ENCODE measurements at places on chromosomes 6 and 20.

DNA sequence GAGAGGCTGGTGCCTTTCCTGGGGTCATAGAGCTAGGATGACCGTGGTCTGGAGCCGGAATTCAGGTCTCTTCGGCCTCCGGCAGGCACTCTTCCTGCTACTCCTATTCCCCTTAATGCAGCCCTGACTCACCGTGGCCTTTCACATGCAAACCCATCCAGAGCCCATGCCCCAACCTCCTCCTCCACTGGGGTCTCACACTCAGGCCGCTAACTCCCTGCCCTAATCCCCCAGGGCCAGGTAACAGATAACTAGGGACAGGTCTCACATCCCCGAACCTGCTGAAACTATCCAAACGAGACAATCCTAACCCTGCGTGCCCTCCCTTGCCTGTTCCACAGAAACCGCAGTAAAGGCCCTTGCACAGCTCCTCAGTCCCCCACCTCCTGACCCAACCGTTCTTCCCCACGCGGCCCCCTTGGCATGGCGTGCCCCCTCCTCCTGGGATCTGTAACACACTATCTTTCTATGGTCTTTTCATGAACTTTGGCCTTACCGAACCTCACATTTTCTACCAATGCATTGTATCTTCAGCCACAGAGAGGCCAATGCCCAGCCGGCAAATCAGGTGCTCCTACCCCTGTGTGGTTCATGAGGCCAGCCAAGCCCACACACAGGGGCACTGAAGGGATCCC is 245.4 kb upstream of the EXOC2 start:
- no peak for DNase-seq

DNA sequence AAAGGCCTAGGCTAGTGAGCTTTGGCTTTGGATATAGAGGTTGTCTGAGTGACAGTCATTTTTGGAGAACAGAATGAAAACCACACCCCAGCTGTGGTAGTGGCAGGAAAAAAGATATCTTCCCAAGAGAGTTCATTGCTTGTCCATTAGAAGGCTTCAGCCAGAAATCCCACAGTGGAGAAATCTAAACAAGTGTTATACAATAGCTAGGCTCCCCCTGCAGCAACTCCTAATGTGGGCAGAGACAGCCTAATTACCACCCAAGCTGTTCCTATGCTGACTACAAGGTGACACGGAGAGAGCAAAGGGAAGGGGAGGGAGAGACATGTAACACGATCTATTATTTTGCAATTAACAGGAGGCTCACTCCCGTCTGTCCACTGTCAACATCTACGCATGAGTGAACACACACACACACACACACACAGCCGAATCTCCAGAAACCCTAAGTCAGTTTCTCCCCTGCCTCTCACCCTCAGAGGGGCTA is 147.5 kb upstream of the TCF21 start:
- peak; percentile 63 for DNase-seq

DNA sequence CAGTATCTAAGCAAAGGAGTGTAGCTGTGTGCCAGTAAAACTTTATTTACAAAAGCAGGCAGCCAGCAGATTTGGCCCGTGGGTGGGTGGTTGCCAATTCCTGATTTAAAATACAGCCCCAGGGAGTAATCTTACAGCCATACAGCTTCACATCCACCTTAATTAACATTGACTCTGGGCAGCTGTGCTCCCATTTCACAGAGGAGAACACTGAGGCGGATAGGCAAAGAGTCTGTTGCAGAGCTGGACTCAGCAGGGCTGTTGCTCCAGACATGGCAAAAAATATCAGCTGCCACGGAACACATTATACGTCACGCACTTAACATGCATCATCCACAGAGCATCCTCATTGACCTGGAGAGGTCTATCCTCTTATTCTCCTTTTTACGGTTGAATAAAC is 289.9 kb downstream of the DHX35 start:
- DNase-seq = no peak

DNA sequence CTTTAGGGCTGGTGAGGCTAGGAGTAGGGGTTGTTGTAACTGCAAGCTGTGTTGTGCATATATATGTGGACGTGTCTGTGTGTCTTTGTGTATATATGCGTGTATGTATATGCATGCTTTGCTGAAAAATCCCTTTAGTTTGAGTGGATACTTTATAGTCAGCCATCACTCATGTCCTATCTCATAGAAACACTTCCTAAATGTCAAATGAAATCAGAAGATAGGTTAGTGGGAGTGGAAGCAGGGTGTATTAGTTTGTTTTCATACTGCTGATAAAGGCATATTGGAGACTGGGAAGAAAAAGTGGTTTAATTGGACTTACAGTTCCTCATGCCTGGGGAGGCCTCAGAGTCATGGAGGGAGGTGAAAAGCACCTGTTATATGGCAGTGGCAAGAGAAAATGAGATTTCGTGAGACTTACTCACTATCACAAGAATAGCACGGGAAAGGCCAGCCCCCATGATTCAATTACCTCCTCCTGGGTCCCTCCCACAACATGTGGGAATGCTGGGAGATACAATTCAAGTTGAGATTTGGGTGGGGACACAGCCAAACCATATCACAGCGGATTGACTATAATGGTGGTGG is 131.1 kb downstream of the JARID2 start:
- no peak for DNase-seq

- DNase-seq = no peak
These were observed 231.5 kb upstream of the PLCB4 start for GRCh38 chr20:8837396-8837795.

GRCh38 chr6:73169633-73170032 is 55.7 kb downstream of the KHDC1L start:
- no peak for DNase-seq

DNA sequence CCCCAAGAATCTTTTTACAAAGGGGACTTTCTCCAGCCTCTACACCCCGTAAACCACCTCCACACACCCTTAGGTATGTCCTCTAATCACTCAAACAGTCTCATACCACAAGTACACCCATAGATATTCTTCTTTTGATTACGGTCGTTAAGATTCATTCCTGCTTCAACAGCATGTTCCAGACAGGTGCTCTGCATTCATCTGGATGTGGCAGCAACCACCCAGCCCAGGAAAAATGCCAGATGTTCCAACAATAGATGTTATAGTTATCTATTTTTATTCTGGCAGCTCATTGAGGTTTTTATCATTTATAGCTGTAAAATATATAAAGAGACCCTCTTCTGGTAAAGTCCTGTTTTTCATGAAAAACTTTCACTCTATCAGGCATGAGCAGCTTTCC is 60.7 kb downstream of the SIM1 start:
- DNase-seq = no peak

DNA sequence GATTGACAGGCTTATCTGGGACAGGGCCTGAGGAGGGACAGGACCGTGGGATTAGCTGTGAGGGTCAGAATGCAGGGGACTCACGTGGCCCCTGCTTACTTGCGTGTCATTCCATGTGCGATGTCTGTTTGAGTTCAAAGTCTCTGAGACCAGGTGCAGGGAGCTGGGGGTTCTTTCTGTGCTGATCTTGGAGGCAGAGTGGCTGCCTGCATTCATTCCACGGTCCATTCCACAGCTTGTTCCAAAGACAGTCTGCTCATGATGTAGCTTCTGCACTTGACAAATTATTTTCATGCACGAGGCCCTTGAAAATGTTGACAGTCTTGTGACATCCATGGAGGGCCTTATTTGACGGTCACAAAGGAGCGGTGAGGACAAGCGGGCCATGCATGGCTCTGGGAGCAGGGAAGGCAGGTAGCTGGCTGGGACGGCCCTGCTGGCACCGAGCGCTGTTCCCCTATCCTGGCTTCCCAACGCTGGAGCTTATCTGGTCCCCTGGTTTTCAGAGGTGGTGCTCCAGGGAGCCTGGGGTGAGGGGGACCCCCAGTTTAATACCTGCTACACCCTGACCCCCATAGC is 156.3 kb upstream of the RNF24 start:
- DNase-seq = no peak

DNA sequence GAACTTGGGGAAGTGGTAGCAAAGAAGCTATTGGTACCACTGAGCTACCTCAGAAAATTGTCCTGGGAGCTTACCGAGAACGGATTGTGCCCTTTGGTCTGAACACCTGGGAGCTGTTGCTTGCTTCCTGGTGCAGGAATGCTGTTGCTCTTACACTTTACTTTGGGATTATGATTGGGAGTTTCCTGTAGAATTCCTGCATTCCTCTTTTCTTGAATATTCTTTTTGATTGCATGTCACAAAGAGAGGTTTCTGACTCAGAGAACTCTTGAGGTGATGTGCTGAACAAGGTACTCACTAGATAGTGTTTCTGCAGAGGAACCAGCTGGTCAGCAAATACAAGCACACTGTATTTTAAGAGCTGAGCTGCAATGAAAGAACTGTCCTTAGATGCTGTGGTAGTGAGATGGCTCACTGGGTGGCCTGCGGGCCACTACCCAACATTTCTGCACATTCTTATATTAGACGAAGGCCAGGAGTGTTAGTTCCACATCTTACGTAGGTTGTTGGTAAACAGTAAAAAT is 35.0 kb downstream of the LRRC1 start:
- DNase-seq = no peak

- no peak for DNase-seq
These were observed 3.2 kb downstream of the CD40 start for GRCh38 chr20:46121184-46121930.

- peak; percentile 20 for DNase-seq
These were observed 298.6 kb downstream of the SYNE1 start for GRCh38 chr6:152338335-152339125.

DNA sequence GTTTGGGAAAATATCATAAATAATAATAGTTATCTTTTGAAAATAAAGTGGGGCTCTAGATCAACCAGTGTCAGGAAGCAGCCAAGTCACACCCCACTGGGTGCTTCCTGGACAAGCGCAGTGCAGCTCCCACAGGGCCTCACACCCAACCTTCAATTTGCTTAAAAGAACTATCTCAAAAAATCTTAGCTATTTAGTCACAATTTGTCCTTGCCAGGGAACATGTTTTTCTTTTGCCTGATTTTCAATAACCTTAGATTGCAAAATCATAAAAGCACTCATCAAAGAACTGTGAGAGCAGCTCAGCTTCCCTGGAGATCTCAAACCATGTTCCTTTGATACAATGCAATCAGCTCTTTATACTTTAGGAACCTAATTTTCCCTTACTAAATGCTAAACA is 1.6 kb upstream of the NCOA7 start:
- no peak for DNase-seq

GRCh38 chr6:37491830-37492208 is 7.9 kb downstream of the CCDC167 start:
- no peak for DNase-seq

- no peak for DNase-seq
These were observed 107.3 kb upstream of the SNX9 start for GRCh38 chr6:157715728-157716164.

- DNase-seq = no peak
These were observed 199.6 kb downstream of the ISM1 start for GRCh38 chr20:13420625-13421024.

DNA sequence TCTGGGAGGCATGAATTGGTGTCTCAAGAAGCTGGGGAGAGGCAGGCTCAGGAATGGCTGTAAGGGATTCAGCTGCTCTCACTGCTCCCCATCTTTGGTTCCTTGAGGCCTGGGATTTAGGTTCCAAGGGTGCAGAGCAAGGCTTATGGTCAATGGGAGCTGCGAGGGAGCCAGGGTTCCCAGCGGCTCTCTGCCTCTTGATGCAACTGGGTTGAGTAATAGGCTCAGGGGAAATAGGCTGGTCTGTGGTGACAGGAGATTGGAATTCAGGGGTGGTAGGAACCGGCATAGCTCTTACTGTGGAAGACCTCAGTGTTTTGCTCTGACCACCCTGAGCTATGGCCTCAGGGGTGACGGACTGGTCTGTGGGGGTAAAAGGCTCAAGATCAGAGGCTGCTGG is 13.0 kb upstream of the NRM start:
- no peak for DNase-seq

DNA sequence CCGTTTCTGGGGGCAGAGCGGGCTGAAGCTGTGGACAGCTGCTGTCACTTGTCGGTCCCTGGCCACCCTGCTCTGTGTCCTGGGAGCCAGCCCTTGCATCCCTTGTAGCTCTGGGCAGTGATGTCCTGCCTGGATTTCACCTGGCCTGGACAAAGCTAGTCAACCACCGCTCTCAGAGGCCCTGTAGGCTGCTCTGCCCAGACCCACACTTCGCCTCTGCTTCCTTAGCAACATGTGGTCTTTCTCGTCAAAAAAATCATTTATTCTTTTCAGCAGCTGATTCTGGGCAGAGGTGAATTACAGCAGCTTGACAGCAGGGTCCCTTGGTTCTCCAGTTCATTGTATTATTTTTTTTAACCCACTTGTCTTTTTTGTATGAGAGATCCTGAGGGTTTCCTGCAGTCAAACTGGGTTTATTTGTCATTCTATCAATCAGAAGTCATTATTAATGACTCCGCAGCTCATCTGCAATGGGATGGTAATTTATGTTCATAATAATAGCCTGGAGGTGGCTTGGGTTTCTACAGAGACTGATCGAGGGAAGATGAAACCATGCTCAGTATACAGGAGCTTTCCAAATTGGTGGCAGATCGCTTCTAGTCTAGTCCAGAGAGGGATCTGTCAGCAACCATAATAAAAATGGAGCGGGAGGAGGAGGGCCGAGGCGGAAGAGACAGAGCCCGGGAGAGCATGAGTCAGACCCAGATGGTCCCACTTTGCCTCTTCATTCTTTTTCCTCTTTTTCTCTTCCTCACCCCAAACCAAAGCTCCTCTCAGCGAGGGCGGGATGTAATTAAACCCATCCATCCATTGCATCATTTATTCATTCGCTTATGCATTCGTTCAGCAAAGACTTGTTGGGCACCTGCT is 22.4 kb downstream of the EDN3 start:
- no peak for DNase-seq

- no peak for DNase-seq
These were observed 78.7 kb downstream of the PLCB4 start for GRCh38 chr20:9147547-9148024.

- DNase-seq = peak; percentile 97
These were observed 67.7 kb downstream of the PHACTR2 start for GRCh38 chr6:143745166-143746133.

DNA sequence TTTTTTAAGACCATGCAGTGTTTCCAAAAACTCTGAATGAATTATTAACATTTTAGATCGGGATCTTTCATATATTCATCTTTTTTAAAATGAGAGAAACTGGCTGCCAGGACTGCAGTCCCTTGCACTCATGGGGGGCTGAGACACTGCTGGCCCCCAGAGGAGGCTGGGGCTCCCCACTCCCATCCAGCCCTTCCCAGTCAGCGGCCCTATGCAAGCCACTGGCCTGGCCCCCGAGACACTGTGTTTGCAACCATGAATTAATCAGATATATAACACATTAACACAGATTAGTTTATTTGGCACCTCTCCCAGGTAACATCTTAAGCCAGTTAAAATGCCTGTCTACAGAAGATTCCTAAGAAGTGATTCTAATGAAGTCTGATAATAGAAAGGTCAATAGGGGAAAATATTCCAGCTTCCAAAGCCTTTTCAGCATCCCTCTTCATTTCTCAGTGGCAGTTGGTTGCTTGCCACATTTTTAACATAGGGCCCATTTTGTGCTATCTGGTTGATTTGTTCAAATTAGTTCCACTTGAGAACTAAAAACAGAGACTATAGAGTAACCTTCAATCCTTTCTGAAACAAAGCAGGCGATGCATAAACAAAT is 184.4 kb upstream of the FBXL4 start:
- no peak for DNase-seq

DNA sequence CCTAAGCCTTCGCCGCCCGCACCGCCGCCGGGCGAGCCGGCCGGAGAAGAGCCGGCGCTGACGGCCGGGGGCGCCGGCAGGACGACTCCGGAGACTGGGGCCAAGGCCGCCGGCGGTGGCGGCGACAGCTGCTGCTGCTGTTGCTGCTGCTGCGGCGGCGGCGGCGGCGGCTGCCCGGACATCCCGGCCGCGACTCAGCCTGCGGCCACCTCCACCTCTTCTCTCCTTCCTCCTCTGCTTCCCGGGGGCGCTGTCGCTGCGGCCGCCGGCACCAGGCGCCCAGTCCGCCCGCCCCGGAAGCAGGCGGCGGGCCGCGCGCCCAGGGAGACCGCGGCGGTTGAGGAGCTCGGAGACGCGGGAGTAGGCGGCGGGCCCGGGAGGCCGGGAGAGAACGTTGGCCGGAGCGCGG is 307 bp downstream of the RANBP9 start:
- DNase-seq = peak; percentile 47
